Activated CD4-positive, alpha-beta T cell treated with anti-CD3 and anti-CD28 coated beads, Interleukin-2, amount 50 U/mL, for 1 hour (primary cell): ENCODE measurements at places on chromosomes 3 and 15.

- DNase-seq: no peak
Observed at GRCh38 chr3:187016639-187017345, 86.5 kb downstream of the ST6GAL1 start.

DNA sequence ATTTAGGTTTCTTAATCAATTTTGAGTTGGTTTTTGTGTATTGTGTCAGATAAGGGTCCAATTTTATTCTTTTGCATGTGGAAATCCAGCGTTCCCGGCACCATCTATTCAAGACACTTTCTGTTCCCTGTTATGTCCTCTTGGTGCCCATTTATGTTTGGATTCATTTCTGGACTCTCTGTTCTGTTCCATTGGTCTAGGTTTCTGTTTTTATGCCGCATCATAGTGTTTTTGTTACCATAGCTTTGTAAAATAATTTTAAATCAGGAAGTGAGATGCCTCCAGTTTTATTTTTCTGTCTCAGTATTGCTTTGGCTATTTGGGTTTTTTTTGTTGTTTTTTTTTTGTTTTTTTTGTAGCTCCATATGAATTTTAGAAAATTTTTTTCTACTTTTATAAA is 97.1 kb downstream of the LRRC28 start:
- DNase-seq: no peak

- no peak for DNase-seq
Observed at GRCh38 chr15:70153921-70154717, 56.4 kb upstream of the TLE3 start.

- DNase-seq: no peak
Observed at GRCh38 chr3:149783576-149783975, 8.8 kb downstream of the ANKUB1 start.

GRCh38 chr3:39296197-39297077 is 16.6 kb upstream of the CX3CR1 start:
- no peak for DNase-seq

DNA sequence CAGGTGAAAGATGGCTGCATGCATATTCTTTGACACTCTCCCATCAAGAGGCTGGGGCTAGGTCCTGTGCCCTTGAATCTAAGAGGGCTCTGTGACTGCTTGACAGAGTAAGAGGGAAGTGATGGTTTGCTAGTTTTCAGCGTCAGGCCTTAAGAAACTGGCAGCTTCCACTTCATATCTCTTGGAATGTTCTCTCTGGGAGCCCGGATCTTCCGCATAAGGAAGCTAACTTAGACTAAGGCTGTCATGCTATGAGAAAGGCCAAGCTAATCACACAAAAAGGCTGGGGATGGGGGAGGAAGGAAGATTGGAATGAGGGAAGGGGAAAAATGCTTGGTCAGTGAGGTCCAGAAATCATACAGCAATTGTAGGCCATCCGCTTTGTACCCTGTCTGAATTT is 50.0 kb downstream of the MB21D2 start:
- no peak for DNase-seq
